ENCODE measurements at places on chromosomes 3 and 15.

DNA sequence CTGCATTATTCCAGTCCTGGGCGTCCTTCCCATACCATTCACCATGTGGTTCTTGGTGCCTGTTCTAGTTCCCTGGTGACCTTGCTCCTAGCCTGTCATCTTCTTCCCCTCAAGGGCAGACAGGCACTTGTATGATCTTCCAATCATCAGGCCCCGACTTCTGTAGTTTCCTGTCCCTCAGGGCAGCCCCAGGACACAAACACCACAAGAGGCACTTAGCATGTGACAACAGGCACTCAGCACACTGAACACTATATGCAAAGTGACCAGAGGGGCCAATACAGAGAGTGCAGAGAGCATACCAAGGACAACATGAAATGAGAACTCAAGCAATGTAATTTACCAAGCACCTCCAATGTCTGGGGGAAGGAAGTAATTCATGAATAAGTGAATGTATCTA lies 17.9 kb downstream of the TMEM40 start:
- DNase-seq: no peak

GRCh38 chr15:67839499-67839928 lies 331 bp downstream of the RNU6-1 start:
- DNase-seq: no peak

DNA sequence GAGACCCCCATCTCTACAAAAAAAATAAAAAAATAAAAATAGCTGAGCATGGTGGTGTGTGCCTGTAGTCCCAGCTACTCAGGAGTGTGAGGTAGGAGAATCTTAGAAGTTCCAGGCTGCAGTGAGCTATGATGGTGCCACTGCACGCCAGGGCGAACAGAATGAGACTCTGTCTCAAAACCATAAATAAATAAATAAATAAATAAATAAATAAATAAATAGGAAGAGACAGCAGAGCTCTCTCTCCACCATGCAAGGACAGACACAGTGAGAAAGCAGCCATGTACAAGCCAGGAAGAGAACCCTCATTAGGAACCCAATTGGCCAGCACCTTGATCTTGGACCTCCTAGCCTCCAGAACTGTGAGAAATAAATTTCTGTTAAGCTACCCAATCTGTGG lies 5.4 kb upstream of the C15orf61 start:
- DNase-seq: no peak

DNA sequence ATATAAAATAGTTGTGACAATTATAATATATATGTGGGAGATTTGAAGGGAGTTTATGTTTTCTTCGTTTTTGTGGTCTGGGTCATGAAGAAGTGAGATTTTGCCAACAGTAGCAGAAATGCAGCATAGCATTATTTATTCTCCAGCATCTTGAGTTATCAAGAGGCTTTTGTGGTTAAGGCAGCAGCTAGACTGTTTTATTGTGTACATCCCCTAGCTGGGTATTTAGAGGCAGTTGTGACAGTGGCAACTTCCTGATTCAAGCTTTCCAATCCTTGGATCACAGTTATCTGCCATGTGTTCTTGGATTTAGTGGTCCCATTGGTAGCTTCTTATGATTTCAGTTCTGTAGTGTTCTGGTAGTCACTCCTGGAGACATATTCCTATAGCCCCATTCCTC lies 29.0 kb downstream of the ARIH1 start:
- DNase-seq: no peak

GRCh38 chr15:28105793-28106192 lies 6.7 kb upstream of the OCA2 start:
- DNase-seq: no peak

DNA sequence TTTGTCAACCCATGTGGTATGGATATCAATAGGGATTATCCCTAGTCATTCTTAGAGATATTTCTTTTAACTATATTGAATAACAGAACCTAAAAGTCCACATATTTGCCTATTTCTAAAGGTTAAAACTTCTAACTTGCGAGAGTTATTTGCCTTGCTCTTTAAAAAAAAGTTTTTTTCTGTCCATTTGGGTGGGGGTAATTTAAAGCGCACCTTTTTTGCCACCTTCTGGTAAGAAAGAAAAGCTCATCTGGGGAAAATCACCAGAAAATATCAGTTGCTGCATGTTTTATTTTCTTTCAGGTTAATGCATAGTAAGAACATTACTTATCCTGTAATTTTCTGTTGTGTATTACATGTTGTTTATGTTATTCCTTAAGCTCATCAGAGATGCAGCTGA lies 242.0 kb upstream of the GOLGA6L4 start:
- no peak for DNase-seq

DNA sequence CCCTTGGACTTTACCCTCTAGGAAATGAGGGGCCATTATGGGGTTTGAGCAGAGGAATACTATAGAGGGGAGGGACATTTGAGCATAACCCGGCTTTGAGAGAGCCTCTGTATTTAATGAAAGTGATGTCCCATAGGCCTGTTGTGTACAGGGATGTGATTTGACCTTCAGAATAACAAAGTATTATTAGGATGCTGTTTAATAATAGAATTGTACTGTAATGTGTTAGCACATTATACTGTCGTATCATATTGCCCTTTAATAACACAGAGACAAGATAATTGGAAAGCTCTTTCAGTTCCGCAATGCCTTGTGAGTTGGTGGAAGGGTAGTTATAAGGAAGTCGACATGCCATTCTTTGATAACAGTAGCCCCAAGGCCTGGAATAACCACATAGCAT lies 328.3 kb downstream of the RYR3 start:
- DNase-seq: no peak

GRCh38 chr3:123489400-123490004 lies 40.6 kb upstream of the ADCY5 start:
- peak; percentile 5 for DNase-seq

DNA sequence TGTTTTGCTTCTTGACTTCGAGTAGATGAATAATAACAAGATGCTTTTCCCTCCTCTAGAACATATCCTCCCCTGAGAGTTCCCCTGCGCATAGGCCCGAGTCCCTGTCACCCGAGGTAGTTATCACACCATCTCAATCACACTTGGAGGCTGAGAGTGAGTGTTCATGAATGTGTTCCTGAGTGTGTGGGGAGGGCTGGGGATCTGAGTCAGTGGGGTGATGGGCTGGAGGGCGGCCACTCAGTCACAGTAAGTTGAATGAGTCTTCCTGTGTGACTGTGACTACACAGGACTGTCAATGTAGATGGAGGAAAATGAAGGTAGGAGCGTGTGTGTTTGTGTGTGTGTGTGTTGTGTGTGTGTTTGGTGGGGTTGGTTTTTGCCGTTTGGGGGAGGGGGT lies 71.0 kb downstream of the SETD5 start:
- DNase-seq: no peak

Measured in NCI-H774 (cell line).